ENCODE measurements at places on chromosomes 13 and 19.
A peak's percentile ranks its signal among the peaks of the same experiment; 100 is the strongest.

DNA sequence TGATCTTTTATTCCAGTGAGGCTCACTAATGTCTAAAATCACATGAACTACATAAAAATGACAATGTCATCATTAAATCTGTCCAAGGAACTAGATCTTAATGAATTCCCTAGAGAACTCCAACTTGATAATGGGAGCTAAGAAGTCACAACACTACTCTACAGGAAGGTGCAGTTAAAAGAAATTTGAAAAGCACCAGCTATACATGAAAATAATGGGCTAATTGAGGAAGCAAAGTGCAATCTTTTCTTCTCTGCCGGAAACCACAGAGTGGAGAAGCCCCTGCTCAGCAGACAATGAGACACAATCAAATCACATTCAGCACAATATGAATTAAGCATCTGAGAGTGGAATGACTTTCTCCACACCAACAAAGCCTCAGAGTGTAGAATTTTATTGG lies 261.7 kb downstream of the LHFPL6 start:
- no peak for DNase-seq

DNA sequence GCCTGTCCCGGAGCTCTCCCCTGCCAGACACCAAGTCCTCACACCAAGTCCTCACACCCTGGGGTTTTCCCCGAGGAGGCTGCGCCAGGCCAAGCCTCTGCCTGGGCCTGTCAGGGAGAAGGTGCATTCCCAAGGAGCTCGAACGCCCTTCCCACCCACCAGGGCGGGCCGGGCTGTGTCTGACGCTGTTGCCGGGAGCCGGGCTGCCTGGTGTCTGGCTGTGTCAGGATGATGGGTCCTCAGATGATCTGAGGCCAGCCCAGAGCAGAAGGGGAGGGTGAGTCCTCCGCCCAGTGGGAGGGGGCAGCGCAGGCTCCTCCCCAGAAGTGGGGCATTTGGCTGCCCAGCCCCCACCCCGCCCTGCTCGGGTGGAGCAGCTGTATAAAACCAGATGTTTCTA lies 2.3 kb upstream of the HAS1 start:
- no peak for DNase-seq

DNA sequence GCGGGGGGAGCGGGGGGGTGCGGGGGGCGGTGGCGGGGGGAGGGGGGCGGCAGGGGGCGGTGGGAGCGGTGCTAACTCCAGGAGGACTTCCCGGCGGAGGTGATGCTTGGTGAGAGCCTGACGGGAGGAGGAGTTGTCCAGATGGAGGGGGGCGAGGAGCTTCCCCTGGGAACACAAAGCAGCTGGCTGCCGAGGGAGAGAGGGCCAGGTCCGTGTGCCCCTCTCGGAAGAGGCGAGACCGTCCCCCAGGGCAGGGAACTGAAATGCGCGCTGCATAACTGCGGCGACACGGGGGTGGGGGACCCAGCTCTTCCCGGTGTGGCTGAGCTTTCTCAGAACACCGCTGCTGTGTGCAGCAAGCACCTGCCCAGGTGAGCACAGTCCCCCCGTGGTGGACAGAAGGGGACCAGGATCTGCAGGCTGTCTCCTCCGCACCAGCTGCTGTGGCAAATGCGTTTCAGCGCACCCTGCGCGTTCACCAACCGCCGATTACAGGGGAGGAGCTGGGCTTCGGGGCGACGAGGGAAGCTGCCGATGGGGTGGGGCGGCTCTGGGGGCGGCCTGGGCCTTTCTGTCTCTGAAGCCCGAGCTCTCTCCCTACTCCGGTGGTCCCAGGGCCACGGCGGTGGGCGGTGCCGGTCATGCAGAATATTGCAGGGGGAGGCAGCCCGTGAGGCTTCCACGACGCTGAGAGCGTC lies 54.7 kb upstream of the F7 start:
- peak; percentile 28 for DNase-seq

GRCh38 chr13:100594731-100595130 lies 6.1 kb upstream of the GGACT start:
- DNase-seq = no peak

DNA sequence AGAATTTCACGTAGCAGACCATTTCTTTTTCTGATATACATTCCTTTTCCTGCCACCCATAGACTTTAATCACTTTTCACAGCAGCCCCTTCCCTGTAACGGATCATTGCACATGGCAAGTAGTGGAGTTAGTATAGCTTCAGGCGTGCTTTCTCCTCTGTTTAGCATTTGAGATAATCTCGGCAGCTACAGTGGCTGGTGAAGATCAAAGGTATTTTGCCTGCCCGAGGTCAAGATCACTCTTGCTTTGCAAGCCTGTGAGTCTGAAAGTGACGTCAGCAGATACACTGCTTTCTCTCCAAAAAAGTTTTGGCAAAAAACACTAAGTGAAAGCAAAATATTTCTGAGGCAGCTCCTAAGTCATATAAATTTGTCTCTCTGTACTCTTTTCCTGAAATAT lies 260.0 kb downstream of the NDFIP2 start:
- DNase-seq = no peak

DNA sequence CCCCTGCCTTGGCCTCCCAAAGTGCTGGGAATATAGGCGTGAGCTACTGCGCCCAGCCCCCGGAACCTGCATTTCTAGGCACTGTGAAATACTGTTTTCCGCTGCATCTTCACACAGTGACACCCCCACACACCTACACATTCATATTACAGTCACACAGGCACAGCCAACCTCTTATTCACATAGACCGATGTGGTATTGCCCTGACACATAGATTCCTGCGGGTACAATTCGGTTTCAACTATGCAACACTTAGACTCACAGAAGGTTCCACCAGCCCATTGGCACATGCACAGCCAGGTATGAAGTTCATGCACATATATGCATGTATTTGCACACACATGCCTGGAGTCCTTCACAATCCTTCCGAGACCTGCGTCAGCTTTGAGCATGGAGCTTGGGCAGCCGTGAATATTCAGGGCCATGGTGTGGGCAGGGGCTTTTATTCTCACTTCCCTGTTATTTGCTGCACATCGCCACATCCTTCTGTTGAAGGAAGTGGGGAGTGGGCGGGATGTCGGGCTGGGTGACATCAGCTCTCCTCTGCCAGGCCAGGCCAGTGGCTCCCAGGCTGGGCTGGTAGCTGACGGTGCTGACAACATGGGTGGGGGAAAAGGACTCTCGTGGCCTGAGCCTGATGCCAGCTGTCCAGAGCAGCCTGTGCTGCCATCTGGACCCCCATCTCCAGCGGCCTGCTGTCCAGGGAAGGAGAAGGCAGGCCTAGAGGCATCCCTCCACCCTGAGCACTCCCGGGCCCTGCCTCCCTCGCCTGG lies 5.4 kb upstream of the CDC37 start:
- DNase-seq = peak; percentile 65

- DNase-seq = no peak
These were observed 420.4 kb upstream of the GPC6 start for GRCh38 chr13:92806215-92806614.

DNA sequence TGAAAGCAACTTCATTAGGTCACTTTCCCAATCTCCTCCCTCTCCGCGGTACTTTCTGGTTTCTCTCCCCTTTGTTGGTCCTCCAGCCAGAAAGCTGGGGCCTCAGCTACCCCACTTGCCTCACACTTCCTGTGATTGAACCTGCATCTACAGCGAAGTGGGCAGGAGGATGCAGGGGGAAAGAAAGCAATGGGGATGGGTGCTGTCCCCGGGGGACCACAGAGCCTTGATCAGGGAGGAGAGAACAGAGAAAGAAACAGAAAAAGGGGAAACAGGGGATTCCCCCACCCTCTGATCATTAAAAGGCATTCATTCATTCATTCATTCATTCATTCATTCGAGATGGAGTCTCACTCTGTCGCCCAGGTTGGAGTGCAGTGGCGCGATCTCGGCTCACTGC lies 74.2 kb downstream of the TRPM4 start:
- no peak for DNase-seq

DNA sequence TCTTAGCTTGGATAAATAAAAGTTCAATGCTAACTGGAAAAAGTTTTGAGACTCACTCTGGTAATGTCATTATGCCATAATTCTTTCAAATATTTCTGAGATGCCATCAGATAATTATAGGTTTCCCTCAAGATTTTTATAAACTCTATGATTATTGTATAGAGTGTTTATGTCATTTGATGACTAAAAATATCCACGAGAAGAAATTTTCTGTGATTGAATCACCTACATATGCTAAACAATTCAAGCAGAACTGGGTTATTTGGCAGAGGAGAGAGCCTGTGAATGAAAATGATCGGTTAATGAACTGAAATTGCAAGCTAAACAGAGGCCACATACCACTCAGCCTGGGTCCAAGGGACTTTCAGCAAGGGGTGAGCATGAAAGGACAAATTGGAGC lies 92.6 kb upstream of the TSC22D1 start:
- DNase-seq = no peak

DNA sequence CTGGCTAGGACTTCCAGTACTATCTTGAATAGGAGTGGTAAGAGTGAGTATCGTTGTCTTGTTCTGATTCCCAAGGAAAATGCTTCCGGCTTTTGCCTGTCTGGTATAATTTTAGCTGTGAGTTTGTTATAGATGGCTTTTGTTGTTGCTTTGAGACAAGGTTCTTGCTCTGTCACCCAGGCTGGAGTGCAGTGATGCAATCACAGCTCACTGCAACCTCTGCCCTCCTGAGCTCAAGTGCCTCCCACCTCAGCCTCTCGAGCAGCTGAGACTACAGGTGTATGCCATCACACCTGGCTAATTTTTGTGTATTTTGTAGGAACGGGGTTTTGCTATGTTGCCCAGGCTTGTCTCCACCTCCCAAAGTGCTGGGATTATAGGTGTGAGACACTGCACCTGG lies 6.1 kb upstream of the ZNF543 start:
- no peak for DNase-seq

DNA sequence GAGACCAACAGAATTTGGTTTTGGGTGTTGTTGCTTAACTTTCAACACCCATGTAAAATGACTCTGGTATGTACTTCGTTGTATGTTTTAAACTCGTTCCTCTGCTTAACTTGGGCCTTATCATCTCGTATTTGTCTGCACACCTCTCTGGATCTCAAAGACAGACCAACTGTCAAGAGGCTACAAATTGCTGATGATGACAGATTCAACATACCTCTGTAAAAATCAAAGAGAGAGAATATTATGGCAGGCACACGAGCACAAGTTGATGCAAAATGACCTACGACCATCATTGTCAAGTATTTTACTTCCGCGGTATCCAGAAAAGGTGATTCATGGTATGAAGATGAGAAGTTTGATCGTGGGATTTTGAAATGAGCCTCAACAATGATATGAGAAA lies 132.1 kb upstream of the ARGLU1 start:
- no peak for DNase-seq

GRCh38 chr13:48126944-48127830 lies 32.3 kb upstream of the MED4 start:
- DNase-seq = peak; percentile 97

- DNase-seq = no peak
These were observed 2.5 kb downstream of the PRTN3 start for GRCh38 chr19:843180-843835.

- no peak for DNase-seq
These were observed 43.0 kb upstream of the CSNK1A1L start for GRCh38 chr13:37148501-37148900.

DNA sequence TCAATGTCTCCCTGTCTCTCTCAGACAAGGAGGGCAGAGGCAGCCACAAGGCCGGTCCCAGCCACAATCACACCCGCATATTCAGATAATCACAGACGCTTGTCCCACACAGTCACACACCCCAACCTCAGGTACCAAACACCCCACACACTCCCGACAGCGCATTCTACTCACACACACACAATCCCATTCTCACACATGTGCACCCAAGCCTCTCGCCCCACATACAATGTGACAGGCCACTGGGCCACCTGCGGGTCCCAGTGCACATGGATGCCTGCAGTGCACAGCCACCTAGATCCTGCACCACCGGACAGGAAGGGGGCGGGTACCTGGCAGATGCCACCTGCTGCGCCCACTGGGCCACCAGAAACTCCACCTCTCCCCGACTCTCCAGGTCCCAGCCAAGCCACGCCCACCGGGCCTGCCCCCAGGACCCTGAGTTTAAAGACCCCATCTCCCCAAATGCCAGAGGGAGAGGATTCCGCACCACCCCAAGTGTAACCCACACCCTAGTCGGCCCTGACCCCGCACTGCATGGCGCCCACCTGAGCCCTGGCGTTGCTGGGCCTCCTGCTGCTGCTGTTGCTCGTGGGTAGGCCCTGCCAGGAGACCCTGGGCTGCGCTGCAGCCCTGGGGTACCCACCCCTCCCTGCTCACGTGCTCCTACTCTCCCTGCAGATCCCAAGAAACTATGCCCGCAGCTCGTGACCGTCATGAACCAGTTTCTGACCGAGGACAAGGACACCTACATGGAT lies 10.6 kb downstream of the SCGB2B2 start:
- DNase-seq = no peak

GRCh38 chr13:34695063-34695462 lies 247.0 kb upstream of the NBEA start:
- no peak for DNase-seq

DNA sequence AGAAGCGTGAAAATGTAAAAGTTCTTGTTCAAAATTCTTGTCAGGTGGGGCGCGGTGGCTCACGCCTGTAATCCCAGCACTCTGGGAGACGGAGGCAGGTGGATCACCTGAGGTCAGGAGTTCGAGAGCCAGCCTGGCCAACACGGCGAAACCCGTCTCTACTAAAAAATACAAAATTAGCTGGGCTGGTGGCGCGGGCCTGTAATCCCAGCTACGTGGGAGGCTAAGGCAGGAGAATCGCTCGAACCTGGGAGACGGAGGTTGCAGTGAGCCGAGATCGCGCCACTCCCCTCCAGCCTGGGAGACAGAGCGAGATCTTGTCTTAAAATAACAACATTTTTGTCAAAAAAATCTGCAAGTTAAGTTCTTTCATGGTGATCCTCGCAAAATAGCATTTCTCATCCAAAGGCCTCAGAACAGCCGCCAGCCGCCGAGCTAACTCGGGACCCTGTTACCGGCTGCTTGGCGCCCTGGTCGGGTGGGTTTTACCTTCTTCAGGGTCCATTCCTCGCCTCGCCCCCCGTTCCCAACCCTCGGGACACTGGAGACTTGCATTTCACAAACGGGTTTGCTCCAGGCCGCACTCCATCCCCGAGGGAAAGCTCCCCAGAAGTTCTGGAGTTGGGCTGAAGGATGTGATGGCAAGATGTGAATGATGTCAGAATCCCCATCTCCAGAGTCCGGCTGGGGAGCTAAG lies 1.6 kb downstream of the LATS2 start:
- peak; percentile 43 for DNase-seq

DNA sequence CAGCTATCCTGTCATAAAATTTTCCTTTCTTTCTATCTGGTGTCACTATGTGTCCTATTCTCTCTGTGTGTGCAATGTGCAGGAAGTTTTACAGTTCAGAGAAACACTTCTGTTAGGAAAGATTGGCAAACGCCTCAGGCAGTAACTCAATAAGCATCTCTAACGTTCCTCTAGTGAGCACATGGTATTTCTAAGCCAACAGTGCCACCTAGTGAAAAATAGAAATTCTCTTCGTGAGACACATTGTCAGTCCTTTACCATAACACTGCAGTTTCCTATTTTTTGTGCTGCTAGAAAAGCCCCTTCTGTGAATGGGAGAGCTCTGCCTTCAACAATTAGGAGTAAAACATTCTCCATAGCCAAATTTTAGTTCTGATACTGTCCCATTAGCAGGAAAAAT lies 50.7 kb downstream of the ZNF723 start:
- peak; percentile 35 for DNase-seq
